Hepatic stellate cell (primary cell): ENCODE measurements at places on chromosomes 11 and 22.

DNA sequence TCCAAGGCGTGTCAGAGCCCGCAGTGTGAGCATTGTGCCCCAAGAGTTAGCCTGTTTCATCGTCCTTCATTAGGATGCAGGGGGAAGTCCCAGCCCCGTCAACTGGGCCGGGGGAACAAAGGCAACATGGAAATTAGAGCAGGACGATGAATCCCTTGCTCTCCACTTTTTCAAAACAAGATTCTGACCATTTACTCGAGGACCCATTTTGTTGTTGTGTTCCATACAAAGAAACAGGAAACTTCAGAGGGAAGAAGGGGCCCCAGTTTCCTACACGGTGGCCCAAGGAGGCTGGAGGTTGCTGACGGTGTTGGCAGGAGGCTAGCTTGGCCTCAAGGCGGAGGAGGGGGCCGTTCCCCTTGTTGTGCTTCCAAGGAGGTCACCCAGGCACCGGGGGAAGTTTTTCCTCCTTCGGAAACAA is 44.0 kb upstream of the SLC1A2 start:
- no peak for DNase-seq

- peak; percentile 53 for DNase-seq
Measured at GRCh38 chr11:88174709-88175568, at the start of gene RAB38. Gene RAB38, minus strand, starts transcription at chr11:88175443. Its CDS starts 59 bp downstream, at chr11:88175384.

DNA sequence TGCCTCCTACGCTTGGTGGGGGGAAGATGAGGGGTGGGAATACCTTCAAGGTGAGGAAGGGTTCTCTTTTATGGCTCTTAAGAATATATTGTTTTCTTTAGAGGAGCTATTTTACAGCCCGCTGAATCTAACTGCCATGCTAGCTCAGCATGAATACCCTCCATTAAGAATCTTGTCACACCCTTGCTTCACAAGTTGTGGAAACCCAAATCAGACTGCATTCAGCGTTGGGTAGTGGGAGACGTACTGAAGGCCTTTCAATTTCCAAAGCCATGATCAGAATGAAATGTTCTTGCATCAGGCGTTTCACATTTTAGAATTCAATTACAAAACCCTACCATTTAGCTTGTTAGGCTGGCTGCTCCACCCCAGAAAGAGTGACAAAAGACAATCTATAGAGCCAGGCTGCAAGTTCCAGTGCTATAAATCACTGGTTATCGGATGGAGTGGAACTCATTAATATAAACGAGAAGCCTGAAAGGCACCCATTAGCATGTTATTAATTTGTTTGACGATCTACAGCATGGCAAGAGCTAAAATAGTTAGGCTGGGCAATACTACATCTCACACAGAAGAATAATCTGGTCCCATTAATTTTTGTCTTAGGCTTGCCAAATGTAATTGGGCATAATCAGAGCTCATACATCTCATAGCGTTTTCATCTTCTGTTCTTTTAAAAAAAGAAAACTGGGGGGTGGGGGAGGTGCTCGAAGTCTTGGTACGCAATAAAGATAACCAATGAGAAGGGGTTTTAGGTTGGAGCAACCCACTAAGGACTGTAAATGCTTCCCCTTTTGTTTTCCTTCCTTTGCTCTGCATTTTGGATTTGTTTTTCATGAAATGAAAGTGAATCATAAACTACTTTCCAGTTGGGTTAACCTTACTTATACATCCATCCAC is 57.5 kb downstream of the ABTB2 start:
- DNase-seq: no peak

GRCh38 chr11:72217841-72218240 is 1.2 kb downstream of the FOLR2 start:
- no peak for DNase-seq

- DNase-seq: no peak
Measured at GRCh38 chr11:104620991-104621390, 277.3 kb downstream of the CASP12 start.

GRCh38 chr22:46893281-46894020 is 131.0 kb downstream of the TBC1D22A start:
- DNase-seq: no peak

DNA sequence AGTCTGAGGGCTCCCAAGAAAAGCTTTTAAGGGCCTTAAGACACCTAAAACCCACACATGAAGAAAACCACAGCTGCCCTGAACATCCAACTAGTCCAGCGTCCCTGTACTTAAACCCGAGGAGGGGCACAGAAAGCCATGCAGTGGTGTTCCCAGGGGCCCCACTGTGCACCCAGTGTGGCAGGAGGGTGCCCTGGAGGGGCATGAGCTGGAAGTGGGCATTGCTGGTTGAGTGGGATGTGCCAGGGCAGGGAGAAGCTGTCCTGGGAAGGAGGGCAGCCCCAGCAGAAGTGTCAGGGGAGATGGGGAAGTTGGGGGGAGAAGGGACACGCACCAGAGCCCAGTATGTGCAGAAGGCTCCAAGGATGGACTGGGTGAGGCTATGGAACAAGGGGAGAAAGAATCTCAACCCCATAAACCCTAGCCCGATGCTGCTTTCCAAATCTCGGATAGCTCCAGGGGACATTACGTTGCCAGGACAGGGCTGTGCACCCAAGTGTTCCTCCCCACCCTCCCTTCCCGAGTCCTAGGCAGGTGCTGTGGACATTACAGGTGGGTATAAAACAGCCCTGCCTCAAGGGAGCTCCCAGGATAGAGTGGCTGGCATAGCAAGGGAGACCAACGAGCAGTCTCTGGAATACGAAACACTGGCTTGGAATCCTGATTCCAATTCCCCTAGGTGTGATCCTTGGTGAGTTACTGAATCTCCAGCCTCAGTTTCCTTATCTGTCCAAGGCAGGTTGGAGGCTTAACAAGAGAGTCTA is 44.2 kb downstream of the SHANK2 start:
- DNase-seq: no peak

- DNase-seq: no peak
Measured at GRCh38 chr11:55967914-55968313, 1.8 kb downstream of the OR10AG1 start.

- no peak for DNase-seq
Measured at GRCh38 chr11:117255966-117256365, 23.5 kb downstream of the RNF214 start.

GRCh38 chr11:109733245-109733644 is 311.3 kb downstream of the C11orf87 start:
- no peak for DNase-seq

DNA sequence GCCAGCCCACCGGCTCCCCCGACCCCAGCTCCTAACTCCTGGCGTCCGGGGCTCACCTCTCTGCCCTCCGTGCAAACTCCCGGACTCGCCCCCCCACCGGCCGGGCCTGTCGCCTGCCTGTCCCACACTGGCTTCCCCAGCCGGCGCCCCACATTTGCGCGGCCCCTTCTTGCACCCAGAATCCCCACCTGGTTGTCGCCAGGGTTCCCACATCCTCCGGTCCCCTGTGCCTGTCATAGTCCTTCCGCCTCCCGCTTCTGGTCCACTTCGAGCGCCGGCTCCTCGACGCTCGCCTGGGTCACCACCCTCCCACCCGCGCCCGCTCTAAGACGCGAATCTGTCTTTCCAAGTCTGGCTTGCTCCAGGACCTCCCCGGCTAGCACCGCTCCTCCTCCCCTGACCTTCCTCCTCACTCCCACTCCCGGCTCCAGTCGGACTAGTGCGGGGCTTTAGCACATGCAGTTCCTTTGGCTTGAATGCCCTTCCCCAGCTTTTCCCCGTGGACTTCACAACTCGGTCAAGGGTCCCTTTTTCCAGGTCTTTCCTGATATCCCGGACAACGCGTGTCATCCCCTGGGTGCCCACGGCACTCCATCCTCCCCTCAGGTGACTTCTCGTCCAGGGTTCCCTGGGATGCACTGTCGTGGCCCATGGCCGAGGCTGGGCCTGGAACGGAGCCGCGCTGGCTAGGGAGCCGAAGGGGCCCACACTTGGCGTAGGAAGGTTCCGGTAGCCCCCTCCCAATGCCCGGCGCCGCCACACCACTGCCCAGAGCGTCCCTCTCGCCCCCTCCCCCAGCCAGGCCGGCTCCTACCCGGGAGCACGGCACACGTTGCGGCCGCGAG is 635 bp downstream of the SCARF2 start:
- peak; percentile 72 for DNase-seq

- no peak for DNase-seq
Measured at GRCh38 chr11:37333345-37333744, 735.3 kb upstream of the RAG2 start.

GRCh38 chr11:73237471-73238290 is 19.6 kb downstream of the P2RY2 start:
- DNase-seq: peak; percentile 46
